Stimulated activated CD8-positive, alpha-beta memory T cell treated with anti-CD3 and anti-CD28 coated beads, Interleukin-15, amount 100 ng/mL, for 24 hours (primary cell): ENCODE measurements at places on chromosomes 5 and 9.

DNA sequence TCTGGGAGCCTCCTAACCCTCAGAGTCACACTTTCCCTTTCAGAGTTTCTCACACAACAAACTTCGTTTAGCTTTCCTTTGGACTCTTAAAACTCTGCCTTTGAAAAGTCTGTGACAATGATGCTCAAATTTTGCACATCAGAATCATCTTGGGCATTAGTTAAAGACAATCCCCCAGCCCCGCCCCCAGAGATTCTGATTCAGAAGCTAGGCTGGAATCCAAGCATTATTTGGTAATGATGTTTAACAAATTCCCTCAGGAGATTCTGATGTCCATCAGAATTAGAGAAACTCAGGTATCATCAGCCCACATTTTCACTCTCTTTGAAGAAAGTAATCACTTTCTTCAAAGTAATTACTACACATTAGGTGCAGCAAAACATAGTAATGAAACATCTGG is 9.6 kb upstream of the PLPP1 start:
- no peak for DNase-seq

- peak; percentile 3 for DNase-seq
Observed at GRCh38 chr5:151924564-151925301, at the start of gene GLRA1. Gene GLRA1 (minus strand): TSS chr5:151924851. CDS start chr5:151924549, 302 bp downstream.

DNA sequence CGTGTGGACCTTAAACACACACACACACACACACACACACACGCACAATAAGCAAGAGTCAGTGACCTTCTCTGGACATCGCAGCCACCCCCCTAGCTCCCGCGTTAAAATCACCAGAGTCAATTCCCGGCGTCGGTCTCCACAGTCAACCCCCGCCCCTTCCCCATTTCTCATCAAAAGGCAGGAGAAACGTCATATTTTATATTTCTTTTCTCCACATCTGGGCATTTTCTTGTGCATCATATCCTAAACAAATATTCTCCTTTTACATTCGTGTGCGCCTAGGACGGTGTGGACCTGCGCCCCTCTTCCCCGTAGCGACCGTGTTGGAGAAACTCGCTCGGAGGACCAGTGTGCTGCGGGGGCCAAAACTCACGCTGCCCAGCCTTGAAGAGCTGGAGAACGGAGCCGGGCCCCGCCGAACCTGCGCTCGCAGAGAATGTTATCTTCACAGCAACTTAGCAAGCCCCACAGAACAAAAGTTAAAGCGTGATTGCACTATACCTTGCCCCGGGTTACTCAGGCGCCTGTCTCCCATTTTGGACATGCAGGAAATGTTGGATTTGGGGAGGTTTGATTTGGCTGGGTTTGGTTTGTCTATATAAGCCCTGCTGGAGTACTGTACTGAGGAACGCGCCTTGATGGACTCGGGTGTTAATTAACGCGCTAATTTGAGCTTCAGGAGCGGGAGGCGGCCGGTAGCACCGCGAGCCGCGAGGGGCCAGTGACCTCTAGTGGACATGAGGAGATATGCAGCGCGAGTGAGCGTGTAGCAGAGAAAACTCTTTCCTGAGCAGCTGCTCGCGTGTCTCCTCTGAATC is 192.4 kb downstream of the MEF2C start:
- peak; percentile 35 for DNase-seq

GRCh38 chr9:78712903-78713613 is 416.1 kb downstream of the PSAT1 start:
- no peak for DNase-seq

DNA sequence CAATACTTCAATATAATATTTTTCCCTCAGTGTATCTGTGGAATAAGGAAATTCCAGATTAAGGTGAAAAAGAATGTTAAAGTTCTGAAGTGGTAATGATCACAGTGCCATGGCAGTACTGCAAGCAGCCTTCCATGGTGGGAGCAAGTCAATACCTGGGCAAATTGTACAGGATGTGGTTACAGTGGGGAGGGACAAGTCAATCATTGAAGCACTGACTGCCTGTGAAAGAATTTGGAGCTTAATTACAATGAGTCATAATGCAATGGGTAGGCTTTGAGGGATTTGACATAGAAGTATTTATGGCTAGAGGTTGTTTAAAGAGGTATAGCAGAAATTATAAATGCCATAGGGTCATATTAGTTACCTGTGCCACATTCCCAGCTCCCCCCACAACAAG is 786.5 kb upstream of the ACO1 start:
- no peak for DNase-seq

- no peak for DNase-seq
Observed at GRCh38 chr9:95752129-95752731, 123.3 kb upstream of the ERCC6L2 start.

GRCh38 chr9:6184749-6185645 is 30.6 kb upstream of the IL33 start:
- no peak for DNase-seq

DNA sequence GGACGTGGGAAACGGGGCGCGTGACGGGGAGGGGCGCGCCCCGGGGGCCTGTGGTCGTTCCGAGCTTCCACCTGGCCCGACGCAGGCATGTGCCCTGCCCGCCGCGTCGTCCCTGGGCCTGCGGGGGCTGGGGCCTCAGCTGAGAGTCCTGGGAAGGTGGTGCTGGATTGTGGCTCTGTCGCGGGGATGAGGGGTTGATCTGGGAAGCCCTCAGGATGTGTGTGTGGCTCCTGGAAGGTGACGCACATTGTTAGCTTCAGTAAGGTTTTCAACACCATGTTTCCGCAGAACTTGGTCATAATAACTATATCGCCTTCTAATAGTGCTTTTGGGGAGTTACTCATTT is 589.1 kb downstream of the MTRR start:
- DNase-seq = no peak

DNA sequence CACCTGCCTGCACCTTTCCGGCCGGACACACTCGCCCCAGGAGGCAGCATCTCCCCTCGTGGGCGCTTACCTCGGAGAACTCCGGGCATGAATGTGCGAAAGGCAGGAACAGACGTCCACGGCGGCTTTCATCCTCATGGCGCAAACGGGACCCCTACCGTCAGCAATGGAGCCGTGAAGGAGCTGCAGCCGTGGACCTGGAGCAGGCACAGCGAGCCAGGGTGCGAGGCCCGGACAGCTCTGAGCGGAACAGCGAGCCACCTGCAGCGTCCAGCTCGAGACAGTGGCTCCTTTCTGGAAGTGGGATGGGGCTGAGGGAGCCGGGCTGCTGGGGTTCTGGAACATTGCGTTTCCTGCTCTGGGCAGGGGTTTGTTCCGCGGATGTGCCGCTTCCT is 7.8 kb upstream of the SLC6A19 start:
- DNase-seq = no peak

GRCh38 chr9:133584167-133584558 is 25.0 kb downstream of the FAM163B start:
- no peak for DNase-seq

- DNase-seq = no peak
Observed at GRCh38 chr9:4973902-4974301, 11.2 kb upstream of the JAK2 start.
